ENCODE measurements at places on chromosomes 3 and 15. TPM values are rescaled to one million over a fixed set of nuclear protein-coding genes. Genes with fewer than 3 reads are reported as not detected.

DNA sequence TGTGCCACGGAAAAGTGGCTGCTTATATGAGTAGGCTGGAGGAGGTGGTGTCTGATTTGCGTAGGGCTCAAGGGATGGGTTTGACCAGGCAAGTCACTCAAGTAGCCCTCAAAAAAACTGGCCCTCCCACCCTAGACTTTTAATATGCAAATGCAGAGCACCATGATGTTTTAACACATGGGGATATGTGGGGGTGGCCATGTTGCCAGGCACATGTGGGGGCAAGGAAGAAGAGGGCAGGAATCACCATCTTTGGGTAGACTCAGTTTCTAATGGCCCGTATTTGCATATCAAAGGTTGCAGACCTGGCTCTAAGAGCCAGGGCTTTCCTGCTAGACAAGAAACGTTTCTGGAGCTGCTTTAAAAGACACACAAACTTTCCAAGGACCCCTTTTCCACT, 307.2 kb upstream of the NDN start:
- no peak overlapping the region for H3K27ac ChIP-seq
- H3K4me3 ChIP-seq = no peak overlapping the region
- no peaks in the 10 kb centered on the region for H3K4me1 ChIP-seq
- no peaks in the 10 kb centered on the region for H3K36me3 ChIP-seq

DNA sequence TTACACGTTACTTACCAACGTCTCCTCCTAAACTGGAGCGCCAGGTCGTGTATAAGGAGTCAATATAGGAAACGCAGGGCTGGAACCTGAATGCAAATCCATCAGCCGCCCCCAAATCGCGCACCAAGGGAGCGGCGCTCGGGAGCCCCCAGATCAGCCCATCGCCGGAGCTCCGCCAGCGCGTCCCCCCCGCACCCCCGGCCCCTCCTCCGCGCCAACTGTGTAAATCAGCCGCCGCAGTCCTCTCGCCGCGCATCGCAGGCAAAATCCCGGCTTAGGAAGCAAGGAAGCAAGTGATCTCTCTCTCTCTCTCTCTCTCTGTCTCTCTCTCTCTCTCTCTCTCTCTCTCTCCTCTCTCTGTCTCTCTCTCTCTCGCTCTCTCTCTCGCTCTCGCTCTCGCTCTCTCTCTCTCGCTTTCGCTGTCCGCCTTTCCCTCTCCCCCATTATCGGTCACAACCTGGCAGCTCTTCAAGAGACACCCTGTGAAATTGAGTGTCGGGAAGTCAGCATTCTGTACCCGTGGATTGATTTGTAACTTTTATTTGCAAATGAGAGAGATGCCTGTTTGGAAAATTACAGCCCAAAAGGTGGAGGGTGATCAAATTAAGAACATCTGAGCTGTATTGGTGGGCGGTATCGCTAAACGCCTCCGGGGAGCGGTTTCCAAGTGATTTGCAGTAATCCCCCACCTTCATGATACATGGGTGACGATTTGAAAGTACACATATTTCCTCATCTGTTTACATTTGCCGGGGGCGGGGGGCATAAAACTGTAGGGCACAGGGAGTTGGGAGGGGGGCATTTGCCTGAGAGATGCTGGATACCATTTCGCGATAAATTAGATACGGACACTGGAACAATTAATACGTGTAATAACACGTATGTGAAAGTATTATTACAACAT, 645 bp upstream of the SLITRK3 start:
- DNase-seq = peak; percentile 62
- H3K4me3 ChIP-seq = peak overlapping the region; percentile 51
- no peaks in the 10 kb centered on the region for H3K36me3 ChIP-seq

- no peaks in the 10 kb centered on the region for H3K27me3 ChIP-seq
- H3K4me3 ChIP-seq = no peak overlapping the region
- DNase-seq = no peak
- H3K27ac ChIP-seq = no peak overlapping the region
- H3K4me1 ChIP-seq = peaks cover 12% of the 10 kb centered on the region
- no peaks in the 10 kb centered on the region for H3K36me3 ChIP-seq
Observed at GRCh38 chr3:195115600-195116406, 155.2 kb downstream of the XXYLT1 start.

GRCh38 chr15:62841891-62842559, 200.5 kb upstream of the TPM1 start:
- no peak overlapping the region for H3K27ac ChIP-seq
- DNase-seq = no peak
- no peak overlapping the region for H3K4me3 ChIP-seq
- peaks cover 19% of the 10 kb centered on the region for H3K36me3 ChIP-seq
- no peaks in the 10 kb centered on the region for H3K27me3 ChIP-seq

ISLR2 gene
- total RNA-seq = 4.4 TPM

- no peak overlapping the region for H3K27ac ChIP-seq
- no peak overlapping the region for H3K4me3 ChIP-seq
- H3K4me1 ChIP-seq = no peaks in the 10 kb centered on the region
- H3K36me3 ChIP-seq = no peaks in the 10 kb centered on the region
Observed at GRCh38 chr3:144045766-144046165, 74.1 kb downstream of the DIPK2A start.

GRCh38 chr15:58444658-58445332, 13.0 kb downstream of the LIPC start:
- H3K4me3 ChIP-seq = no peak overlapping the region
- DNase-seq = no peak
- H3K27ac ChIP-seq = peak overlapping the region; percentile 63
- H3K27me3 ChIP-seq = no peaks in the 10 kb centered on the region
- peaks cover 49% of the 10 kb centered on the region for H3K4me1 ChIP-seq

CMTM8 gene
- not detected for total RNA-seq

DNA sequence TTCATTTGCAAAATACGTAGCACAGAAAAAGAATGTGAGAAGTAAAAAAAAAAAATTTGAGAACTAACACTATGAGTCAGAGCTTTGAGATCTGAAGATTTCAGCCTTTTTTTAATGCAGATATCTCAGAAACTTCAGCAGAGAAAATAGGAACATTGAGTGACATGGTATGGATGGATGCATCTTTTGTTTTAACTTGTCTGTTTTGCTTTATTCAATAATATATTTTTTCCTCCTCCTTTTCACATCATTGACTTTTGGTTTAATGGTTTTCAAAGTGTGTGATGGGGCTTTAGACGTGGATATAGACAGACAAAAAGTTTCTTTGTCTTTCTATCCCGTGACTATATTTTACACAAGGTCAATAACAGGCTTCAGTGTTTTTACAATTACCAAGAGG, 426.7 kb upstream of the FRG2C start:
- H3K4me3 ChIP-seq = no peak overlapping the region
- H3K27me3 ChIP-seq = no peaks in the 10 kb centered on the region
- no peaks in the 10 kb centered on the region for H3K4me1 ChIP-seq
- no peak for DNase-seq

- H3K4me3 ChIP-seq = no peak overlapping the region
- no peak for DNase-seq
- H3K27me3 ChIP-seq = no peaks in the 10 kb centered on the region
- no peaks in the 10 kb centered on the region for H3K36me3 ChIP-seq
Observed at GRCh38 chr15:100252359-100252758, 89.4 kb downstream of the ADAMTS17 start.
